Stimulated activated CD4-positive, alpha-beta T cell treated with anti-CD3 and anti-CD28 coated beads, Interleukin-4, amount 100 ng/mL, for 48 hours (primary cell): ENCODE measurements at places on chromosomes 7 and 10.

DNA sequence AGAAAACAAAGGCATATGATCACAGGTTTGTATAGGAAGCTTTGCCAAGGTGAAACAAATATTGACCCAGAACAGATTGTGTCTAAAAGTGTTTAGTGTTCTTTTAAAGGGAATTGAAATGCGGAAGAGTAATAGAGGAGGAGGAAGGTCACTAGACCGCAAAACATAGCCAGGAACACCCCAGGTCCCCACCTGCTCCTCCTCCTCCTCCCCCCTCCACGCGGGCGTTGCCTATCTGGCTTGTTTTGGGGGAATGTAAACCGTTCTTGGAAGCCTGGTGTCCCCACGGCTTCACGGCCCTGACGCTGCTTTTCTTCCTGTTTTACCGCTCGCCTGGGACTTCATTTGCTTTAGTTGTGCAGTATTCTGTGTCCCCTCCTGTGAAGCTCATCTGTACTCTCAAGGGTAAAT lies 81.0 kb upstream of the PFKP start:
- no peak for DNase-seq

DNA sequence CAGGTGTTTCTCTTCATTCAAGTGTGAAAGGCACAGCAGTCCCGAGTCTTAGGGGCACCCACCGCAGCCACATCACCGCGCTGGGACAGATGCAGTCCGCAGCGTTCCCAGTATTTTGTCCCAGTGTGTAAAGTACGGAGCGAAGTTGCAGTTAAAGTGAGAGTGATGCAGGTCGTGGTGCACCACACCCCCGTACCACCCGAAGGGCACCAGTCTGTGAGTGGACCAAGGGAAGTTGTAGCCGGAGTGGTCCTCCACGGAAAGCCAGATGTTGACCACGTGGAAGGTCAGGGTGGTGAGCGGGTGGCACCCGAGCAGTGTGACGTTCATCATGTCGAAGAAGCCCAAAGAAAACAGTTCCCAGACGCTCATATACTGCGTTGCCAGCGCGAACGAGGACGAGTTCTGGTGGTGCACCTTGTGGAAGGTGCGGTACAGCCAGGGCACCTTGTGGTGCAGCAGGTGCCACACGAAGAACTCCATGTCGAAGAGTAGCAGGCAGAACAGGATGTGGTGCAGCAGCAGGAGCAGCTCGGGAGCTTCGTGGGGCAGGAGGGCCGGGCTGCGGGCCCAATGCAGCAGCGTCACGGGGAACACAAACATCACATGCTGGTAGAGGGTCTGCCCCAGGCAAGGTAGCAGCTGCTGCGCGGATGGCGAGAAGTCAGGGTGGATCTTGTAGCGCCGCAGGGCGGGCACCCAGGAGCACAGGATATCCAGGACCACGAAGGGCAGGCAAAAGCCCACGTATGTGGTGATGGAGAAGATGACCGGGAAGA lies 526 bp downstream of the CH25H start:
- DNase-seq, result no peak

- DNase-seq, result no peak
Measured at GRCh38 chr10:20256969-20257368, 440.7 kb downstream of the PLXDC2 start.

GRCh38 chr10:69045441-69046300 lies 42.2 kb upstream of the SRGN start:
- DNase-seq, result no peak

GRCh38 chr10:73850211-73850610 lies 24.1 kb downstream of the CAMK2G start:
- no peak for DNase-seq

DNA sequence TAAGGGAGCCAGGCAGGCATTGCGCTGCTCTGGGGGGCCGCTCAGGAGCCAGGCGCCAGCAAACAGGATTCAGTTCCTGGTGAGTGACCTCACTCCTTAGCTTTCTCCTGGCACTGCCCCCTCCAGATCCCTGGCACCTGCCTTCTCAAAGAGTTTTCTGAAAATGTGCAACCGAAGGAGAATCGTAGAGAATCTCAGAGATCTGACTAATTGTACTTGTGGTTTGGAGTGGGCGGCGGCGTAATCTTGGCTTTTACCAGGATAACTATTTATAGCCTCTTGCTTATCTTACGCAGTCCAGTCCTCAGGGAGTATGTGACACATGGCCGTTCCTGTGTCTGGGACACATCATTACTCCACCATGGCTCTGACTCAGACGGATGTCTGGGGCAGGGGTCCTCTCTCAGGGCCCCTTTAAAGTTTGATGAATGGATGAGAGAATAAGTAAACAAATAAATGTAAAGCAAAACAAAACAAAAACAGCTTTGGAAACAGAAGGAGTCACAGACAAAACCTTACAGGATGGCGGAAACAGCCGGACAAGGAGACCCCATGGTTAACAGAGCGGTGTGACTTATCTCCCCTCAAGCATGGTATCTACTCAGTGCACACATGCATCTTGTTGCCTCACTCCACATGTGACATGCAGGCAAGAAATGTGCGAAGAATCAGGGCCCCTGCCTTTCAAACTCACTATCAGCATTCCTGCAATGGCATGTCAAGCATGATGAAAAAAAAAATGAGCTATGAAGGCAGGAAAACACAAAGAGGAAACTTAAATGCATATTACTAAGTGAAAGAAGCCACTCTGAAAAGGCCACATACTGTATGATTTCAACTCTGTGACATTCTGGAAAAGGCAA lies 99.7 kb downstream of the TNS3 start:
- DNase-seq, result no peak

GRCh38 chr10:11161096-11161495 lies 143.4 kb downstream of the CELF2 start:
- no peak for DNase-seq

DNA sequence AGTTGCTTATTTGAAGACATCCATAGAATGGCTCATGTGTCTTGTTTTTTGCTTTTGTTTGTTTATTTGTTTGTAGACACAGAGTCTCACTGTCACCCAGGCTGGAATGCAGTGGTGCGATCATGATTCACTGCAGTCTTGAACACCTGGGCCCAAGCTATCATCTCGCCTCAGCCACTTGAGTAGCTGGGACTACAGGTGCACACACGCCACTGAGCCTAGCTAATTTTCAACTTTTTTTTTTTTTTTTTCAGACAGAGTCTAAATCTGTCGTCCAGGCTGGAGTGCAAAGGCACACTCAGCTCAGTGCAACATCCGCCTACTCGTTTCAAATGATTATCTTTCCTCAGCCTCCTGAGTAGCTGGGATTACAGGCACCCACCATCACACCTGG lies 83.3 kb upstream of the KLF6 start:
- no peak for DNase-seq

GRCh38 chr7:128172151-128172550 lies 68.9 kb upstream of the LEP start:
- DNase-seq, result no peak

- DNase-seq, result no peak
Measured at GRCh38 chr10:119896061-119896655, 3.6 kb downstream of the SEC23IP start.

DNA sequence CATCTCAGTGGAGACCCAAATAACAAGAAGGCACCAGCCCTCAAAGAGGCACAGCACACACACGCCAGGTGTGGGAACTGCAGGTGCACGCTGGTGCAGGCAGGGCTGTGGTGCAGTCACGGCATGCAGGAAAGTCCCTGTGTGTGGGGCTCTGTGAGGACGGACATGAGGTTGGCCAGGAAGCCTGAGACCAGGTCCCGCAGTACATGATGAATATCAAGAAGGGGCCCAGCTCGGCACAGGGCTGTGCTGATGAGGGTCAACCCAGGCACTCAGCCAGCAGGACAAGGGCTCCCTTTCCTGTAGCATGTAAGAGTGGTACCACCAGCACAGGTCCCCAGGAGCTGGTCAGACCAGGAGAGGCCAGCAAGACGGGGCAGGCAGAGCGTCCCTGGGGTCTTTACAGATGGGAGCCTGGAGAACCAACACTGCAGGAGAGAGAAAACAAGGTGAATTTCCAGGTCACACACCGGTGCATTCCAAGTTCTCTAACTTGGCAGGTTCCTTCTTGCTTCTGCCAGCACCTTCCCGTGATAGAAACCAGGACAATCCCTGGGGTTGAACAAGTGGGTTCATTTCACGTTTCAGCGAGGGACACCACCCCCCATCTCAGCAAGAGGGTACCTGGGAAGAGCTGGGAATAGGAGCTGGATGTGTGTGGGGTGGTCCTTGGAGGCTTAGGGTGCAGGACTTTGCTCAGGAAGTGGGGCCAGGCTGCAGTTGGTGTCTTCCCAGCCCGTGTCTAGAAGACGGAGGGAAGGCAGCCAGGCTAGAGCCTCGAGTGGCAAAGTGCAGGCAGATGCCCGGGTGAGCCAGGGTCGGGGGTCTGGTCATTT lies 244.8 kb upstream of the TCERG1L start:
- no peak for DNase-seq

- no peak for DNase-seq
Measured at GRCh38 chr10:11588873-11589574, 22.4 kb downstream of the USP6NL start.

DNA sequence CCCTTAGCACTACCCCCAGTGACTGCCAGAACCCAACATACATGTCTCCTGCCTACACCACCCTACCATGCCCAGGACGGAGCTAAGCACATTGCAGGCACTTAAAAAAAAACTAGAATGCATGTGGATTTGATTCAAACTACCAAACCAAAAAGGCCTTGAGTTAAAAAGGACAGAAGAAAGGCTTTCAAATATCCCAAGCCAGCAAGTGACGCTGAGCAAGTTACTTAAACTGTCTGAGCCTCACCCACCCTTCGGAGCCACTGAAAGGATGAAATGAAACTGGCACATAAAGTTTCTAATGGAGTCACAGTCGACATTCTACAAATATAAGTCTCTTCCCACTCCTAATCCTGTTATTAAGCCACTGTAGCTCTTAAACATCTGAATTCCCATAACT lies 1.8 kb downstream of the CPXM2 start:
- no peak for DNase-seq

DNA sequence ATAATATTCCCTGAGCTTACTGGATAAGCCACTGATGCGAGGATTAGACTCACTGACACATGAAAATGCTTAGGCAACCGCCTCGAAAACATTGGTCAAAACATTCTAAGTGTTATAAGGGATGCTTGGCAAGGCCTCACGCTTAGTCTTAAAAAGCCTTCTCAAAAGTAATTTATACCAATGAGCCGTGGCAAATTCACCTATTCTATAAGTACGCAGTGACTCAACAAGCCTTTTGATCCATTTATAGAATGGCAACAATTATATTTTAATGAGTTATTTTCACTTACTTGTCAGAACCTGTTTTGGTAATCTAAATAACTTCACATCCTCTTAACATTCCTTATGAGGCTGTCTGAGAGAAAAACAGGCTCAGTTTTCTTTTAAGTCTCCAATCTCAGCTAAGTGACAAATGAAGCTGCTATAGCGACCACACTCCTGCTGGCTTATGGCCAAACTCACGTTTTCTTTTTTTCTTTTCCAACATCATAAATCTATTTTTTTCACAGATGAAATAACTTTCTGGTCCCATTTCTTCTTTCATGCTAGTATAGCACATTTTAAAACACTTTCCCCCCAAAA lies 121.2 kb upstream of the AFAP1L2 start:
- no peak for DNase-seq

DNA sequence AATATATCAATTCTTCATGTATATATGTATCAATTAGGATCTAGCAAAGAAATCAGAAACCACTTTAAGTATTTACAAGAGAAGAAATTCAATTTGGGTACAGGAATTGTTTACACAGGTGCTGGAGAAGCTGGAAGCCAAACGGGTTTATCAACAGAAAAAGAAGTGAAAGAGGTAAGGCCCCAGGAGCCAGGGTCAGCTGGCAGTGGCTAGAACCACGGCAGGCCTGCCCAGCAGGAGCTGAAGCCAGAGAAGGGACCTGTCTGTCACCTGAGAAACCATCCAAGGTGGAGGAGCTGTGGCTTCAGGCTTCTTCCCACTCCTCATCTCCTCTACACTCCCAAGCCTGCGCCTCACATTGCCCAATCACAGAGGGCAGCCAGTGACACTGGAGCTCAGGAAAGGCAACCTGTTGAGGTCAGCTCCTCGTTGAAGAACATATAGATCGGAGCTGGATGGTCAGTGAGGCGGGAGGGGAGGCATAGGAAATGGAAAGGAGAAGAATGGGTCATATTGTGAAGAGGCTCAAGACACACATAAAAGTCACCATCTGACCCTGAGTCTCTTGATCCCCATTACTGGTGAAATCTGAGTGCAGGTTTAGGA lies 182.6 kb downstream of the REEP3 start:
- DNase-seq, result no peak

- DNase-seq, result no peak
Measured at GRCh38 chr7:33623267-33623666, 282.1 kb upstream of the BMPER start.

DNA sequence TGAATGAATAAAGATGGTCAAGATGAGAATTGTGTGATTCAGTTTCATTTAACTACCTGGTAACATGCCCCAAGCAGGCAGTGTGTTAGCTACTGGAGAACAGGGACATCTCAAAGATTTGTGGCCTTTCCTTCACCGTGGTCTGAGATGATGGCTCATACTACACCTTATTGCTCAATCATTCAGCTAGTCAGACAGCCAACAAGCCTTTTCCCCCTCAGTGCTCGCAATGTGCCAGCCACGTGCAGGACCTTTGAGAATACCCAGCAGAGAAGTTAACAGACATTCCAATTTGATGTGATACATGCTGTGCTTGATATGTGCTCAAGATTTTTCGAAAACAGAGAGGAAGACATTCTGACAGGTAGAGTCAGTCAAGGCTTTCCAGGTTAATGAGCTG lies 562.8 kb downstream of the SUGCT start:
- no peak for DNase-seq

GRCh38 chr7:146862415-146862814 lies 745.8 kb downstream of the CNTNAP2 start:
- DNase-seq, result no peak

DNA sequence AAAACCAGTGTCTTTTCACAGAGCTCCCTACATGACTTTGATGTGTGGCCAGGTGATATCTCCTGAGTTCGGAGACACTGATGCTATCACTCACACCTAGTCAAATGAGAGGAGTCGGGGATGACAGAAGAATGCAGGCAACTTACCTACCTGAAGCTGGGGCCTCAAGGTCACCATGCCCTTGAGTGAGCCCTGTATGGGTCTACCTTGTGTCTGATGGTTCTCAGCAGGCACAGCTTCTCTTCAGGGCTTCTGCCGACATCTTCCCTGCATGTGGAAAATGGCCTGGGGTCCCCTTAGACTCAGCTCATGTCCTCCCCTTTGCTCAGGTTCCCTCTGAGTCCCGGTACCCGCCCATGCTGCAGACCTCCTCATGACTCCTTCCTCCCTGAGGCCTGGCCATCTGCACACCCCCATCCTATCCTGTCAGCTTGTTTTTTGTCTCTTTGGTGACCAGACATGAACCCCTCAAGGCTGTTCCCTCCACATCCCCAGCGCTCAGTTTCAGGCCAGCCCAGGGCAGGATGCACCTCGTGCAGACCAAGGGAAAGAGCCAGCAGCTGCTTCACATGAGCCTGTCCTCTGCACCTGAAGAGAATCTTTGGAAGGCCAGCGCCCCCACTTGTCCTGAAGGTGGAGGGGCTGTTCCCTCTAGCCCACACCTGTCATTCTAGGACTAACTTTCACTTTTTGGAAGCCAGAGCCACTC lies 74.6 kb upstream of the GDF10 start:
- no peak for DNase-seq

- no peak for DNase-seq
Measured at GRCh38 chr10:106083572-106083971, 1080.9 kb downstream of the SORCS1 start.

- DNase-seq, result no peak
Measured at GRCh38 chr7:154375956-154376355, 323.8 kb downstream of the DPP6 start.
